ENCODE measurements at places on chromosomes 4 and X.

DNA sequence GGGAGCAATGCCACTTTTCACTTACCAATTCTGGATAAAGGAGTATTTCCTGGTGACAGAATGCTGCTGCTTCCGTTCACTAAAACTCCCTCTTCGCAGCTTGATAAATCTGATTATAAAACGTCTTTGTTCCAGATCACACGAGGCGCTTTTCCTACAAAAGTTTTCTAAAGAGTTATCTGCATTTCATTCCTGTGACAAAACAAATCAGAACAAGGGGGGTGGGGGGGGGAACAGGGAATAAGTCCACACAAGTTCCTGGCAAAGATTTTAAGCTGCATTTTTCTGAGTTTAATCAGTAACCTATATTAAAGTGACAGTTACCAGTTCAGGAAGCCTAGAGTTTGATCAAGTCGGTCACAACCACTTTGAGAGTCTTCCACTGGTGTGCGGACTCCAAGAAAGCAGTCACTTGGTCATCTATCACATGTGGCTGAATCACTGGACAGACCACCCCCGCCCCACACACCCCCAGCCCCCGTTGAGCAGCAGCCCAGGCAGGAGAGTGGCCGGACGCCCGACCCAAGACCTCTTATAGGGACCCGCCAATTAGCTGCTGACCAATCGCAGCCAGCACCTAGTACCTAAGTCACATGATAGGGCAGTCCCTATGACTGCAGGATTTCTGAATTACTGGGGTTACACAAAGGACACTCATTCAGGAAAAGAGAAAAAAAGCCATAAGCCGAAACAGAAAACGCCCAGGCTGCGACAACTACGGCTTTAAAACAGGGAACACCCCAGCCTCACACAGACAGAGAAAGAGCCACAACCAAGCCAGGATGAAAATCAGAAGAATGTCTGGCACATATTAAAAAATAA lies 569.3 kb upstream of the DIPK2B start:
- DNase-seq: peak; percentile 71

DNA sequence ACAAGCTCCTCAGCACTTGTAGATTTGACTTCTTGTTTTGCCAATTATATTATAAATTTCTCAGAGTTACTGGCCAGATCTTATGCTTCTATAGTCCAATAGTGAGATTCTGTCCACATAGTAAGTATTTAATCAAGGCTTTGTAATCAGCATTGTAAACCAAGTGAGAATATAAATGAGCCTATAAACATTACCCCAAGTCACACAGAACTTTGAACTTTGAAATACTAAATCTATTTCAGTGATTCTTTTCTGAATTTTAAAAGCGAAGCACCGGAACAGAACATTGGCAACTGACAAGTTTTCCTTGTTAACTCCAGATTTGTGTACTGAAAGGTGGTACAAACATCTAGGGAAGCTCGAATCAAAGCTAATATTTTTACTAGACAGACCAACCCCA lies 37.2 kb downstream of the PPM1K start:
- no peak for DNase-seq

DNA sequence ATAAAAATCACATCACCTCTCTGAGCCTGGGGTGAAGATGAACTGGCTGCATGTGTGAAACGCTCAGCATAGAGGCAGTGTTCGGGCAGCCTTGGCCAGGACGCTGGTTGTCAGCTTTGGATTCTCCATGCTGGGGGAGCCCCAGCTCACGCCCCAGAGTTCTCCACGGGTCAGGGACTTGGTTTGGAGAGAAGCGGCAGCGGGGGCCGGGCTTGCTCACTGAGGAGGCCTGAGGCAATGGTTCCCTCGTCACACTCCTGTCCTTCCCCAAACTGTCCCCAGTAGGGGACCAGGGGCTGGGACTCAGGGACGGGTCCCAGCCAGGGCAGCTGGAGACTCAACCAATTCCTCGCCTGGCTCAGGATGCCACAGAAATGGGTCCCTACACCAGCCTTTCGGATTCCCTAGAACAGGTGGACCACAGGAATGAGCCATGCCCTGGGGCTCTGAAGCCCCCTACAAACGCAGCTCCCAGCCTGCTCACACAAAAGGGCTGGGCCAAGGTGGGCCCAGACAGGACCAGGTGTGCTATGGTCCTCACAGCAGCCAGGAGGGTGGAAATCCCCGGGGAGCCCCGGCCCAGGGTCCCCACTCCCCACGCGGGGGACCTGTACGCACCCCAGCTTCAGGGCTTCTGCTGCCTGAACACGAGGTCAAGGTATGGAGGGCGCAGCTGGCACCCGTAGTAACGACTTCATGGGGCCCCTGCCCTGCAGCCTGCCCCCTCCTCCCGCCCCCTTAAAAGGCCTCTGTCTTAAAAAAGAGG lies 1.4 kb downstream of the MXD4 start:
- no peak for DNase-seq

DNA sequence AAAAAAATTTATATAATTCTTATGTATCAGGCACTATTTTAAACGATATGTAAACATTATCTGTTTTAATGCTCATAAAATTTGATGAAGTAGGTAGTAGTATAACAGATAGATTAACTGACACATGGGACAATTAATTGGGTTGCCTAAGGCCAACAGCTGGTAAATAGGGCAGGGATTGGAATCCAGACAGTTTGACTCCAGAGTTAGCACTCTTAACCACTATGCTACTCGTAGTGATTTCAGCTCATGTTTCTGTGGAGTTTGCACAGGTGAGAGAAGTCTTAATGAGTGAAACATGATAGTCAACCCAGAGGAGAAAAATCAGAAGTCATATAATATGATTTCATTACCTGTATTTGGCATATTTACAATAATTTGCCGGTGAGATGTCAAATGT lies 126.0 kb upstream of the WDFY3 start:
- DNase-seq: no peak

- DNase-seq: no peak
These were observed 867 bp downstream of the TIFA start for GRCh38 chr4:112284662-112285411.

DNA sequence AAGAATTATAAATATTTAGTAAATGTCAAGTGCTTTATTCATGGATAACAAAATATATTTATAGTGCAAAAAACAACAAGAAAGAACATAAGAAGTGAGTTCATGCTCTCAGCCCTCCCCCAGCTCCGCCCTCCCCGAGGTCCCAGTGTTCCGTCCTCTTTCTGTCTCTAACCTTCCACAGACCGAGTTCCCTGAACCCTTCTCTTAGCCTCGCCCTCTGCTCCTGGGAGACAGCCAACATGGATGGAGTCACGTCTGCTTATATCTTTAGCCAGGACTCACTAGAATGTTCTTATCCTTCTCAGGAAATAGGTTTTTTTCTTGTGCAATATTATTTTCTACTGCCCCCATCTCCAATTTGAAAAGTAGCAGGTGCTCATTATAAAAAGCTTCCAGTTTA lies 40.1 kb upstream of the HELT start:
- DNase-seq: no peak
